Brain pericyte (primary cell): ENCODE measurements at places on chromosomes 7 and 10.

- no peak for DNase-seq
Observed at GRCh38 chr7:55774327-55775050, 88.1 kb downstream of the SEPTIN14 start.

GRCh38 chr7:112897839-112898431 lies 107.7 kb upstream of the TMEM168 start:
- no peak for DNase-seq

- no peak for DNase-seq
Observed at GRCh38 chr7:99465421-99465768, 572 bp downstream of the ATP5MF start.

DNA sequence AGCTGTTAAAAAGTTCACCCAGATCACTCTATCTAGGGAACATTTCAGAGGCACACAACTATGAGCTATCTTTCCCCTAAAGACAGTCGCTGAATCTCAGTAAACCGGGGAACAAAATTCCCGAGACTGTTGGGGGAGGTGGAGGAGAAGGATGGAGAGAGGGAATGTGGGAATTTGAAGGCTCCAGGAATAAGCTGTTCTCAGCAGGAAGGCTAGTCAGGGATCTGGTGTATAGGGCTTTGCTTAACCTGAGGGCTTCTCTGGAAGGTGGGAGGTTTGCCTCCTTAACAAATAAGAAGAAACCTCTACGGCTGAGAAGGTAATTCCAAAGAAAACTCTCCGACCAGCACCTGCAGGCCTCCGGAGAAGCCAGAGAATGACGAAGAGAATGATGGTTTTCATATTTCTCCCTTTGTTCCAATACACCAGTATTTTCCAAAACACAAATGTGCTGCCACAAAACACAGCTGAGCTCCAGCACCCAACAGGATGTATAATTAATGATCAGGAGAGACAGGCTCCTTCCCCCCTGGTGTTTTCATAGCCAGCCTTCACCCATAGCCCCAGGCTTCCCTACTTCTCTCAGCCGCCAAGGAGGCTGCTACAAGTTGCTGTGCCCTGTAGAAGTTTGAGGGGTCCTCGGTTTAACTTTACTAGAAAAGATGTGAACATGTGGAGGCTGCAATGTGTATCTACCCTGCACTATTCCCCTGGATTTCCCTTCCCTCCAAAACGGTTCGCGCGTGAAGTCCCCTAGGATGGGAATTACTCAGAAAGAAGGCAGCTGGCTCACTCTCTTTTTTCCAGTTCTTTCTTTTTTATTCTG lies 2.0 kb downstream of the KCNMA1 start:
- no peak for DNase-seq

- no peak for DNase-seq
Observed at GRCh38 chr7:38940774-38941173, 31.8 kb upstream of the VPS41 start.

DNA sequence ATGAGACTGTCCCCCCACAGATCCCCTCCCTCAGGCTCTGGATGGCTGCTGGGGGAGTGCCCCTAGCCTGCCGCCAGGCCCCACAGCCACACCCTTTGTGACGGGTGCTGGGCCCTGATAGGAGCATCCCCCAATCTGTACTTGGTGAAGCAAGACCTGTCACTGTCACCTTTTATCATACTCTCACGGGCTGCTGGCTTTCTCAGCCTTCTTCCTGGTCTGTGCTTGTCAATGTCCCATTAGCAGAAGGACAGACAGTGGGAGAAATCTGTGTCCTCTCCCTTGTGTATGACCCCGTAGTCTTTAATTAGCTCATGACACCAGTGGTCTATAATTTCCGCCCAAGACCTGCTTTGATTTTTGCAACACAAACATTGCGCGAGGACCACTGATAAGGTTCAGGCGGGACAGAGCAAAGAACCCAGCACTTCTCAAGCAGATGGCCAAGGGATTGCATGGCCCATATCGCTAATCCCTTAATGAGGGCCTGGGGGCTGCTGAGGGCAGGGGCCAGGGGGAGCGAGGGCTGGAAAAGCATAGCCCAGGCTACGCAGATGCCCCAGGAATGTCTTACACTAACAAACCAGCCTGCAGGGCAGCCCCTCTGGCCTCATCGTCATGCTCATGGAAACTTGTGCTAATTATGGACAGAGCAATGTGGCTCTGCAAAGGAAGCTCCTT lies 127.8 kb downstream of the PTPN20 start:
- no peak for DNase-seq

GRCh38 chr10:43892062-43892770 lies 243.5 kb upstream of the ZNF32 start:
- no peak for DNase-seq

- no peak for DNase-seq
Observed at GRCh38 chr10:36462194-36462593, 663.2 kb upstream of the ANKRD30A start.

GRCh38 chr7:141012044-141012685 lies 2.6 kb downstream of the MRPS33 start:
- DNase-seq, result peak; percentile 13

DNA sequence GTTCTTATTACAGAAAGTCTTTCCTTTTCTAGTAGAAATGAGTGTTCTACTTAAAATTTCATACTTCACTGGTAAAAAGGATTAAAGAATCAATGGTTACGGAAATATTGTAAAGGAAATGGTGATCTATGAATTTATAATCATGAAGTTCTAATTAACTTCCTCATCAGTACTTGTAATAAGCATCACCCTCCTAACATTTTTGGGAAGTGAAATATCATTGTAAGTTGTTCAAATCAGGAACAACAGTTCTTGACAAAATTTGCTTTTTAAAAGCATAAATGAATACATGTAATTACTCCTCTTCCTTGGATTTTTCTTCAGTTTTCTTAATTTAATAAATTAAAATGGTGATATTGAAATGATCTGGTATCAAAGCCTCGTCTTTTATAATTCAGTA lies 5.6 kb upstream of the PCGF5 start:
- no peak for DNase-seq

DNA sequence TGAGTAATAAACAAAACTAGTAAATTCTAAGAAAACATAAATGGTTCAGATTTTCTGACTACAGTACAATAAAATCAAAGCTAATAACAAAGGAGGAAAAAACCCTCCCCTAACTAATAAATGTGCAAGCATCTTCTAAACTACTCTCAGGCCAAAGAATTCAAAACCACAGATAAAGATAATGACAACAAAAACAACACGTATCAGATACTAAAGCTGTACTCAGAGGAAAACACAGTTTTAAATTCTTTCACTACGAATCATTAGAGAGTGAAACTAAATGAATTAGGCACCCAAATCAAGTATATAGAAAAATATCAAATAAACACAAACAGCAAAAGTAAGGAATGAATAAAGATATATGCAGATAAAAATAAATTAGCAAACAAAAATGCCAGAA lies 200.9 kb downstream of the TEX36 start:
- DNase-seq, result no peak

- DNase-seq, result no peak
Observed at GRCh38 chr7:80732630-80733029, 94.2 kb downstream of the CD36 start.

DNA sequence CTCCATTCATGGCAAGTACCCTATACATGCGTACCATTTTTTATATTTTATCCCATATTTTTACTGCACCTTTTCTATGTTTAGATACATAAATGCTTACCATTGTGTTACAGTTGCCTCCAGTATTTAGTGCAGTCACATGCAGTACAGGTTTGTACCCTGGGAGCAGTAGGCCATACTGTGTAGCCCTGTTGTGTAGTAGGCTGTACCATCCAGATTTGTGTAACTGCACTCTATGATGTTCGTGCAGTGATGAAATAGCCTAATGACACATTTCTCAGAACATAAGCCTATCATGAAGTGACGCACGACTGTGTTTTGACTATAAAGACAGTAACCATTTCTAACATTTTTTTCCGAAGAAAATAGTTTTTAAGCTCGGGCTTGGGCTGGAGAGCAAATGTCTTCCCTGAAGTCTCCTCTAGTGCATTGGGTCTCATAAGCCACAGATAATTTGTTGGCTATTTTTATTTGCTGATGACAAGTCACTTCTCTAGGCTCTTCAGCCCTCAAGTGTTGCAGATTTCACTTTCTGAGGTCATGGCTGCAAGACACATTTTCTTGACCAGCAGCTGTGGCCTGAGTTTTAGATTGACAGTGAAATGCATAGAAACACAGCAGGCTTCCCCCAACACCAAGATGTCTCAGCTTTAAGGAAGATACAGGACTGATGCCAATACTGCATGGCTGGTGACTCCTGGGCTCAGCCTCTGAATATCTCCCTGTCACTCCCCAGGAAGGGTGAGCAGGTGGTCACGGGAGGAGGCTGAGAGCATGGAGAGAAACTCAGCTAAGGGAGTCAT lies 26.9 kb downstream of the EPDR1 start:
- DNase-seq, result no peak

GRCh38 chr7:120475994-120476393 lies 203.0 kb downstream of the KCND2 start:
- DNase-seq, result no peak

DNA sequence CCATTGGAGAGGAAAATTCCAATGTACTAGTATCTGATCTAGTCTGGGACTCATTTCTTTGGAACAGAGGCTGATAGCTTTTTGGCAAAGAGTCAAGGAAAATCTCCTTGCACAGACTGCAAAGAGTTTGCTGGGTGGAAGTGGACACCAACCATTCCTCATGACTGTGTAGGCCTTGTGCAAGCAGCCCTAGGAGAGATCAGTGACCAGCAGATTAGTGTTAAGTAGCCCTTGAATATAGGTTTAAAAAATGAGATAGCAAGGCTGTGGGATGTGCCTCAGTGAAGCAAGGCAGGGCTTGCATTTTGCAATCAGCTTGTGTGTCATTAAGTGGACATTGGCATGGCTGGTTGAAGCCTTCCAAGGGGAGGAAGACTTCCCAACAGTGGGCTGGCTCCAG lies 341.6 kb downstream of the PLXNA4 start:
- DNase-seq, result no peak

GRCh38 chr7:39527296-39527695 lies 38.9 kb upstream of the YAE1 start:
- no peak for DNase-seq

GRCh38 chr10:22824984-22825383 lies 102.9 kb upstream of the ARMC3 start:
- DNase-seq, result no peak

GRCh38 chr10:95841661-95842498 lies 65.9 kb upstream of the CC2D2B start:
- DNase-seq, result peak; percentile 44

DNA sequence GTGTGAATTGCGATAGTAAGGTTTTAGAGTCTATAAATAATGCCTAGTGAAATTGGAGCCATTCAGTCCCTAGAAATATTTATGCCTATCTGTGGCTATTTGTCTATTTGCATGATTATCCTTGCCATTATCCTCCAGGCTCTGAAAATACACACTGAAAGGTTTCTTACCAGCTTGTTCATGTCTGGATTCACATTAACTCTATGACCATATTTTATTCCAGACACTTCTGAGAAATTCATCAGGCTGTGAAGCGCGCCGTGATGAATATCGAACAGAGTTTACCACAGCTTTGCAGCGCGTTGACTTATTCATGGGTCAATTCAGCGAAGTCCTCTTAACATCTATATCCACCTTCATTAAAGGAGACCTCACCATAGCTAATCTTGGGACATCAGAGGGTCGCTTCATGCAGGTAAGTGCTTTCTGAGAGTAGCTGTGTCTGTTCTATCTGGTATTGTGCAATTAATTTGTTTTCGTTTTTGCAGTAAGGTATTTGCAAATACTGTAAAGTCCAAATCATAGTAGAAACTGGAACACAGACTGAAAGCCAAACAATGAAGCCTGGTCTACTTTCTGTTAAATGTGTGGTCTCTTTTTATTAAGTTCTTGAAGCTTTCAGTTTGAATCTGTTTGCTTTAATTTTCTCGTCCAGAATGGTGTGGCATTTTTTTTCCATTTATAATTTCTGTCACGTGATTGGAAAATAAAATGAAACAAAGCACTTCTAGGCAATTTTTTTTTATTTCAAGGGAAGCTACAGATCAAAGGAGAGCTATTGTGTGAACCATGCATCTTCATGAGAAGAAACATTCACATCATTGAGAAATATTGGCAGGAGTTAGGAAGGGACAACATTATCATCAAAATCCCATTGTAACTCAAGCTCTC lies 59.7 kb downstream of the MET start:
- no peak for DNase-seq

DNA sequence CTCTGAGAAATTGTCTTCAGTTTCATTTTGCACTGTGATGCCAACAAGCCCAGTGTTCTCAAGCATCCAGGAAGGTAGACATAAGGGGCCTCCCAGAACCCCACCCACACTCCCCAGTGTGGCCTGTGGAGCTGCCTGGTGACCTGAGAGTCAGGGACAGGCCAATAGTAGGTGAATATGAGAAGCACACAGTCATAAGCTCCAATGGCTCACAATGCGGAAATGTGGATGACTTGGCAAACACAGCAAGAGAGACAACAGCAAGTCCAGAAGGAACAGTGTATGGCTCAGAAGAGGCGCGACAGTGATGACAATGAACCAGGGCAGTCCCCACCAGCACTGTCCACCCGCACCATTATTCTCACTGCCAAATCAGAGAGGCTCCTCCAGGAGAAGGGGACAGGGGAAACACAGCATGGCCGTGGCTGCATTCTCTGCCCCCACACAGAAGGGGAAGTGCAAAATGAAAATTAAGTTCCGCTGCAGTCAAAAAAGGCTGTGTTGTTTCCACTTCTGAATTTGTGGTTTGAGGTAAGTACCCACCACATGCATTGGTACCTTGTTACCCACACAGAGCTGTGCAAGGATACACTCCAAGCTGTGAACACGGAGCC lies 419.8 kb downstream of the GRID1 start:
- DNase-seq, result no peak

GRCh38 chr10:102729029-102730026 lies 14.4 kb upstream of the WBP1L start:
- DNase-seq, result no peak

- no peak for DNase-seq
Observed at GRCh38 chr7:7517754-7518153, 17.9 kb downstream of the COL28A1 start.

GRCh38 chr10:69261184-69261583 lies 17.1 kb upstream of the HK1 start:
- DNase-seq, result no peak

DNA sequence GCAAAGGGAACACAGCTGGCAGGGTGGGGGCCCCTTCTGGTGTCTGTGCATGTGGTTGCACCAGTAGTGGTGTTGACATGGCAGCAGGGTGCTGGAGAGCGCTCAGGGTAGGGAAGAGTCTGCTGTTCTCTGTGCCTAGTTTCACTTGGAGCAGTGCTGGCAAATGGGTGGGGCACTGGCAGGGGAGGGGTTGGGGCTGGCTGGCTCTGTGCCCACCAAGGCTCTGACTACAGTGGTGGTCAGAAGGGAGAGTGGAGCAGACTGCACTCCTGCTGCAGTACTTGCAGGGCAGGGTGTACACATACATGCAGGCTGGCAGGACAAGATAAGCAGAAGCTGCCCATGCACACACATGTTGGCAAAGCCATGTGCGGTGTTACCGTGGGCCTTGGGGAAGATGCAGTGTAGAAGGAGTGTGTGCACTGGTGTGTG lies 18.2 kb downstream of the FAM25A start:
- DNase-seq, result no peak

DNA sequence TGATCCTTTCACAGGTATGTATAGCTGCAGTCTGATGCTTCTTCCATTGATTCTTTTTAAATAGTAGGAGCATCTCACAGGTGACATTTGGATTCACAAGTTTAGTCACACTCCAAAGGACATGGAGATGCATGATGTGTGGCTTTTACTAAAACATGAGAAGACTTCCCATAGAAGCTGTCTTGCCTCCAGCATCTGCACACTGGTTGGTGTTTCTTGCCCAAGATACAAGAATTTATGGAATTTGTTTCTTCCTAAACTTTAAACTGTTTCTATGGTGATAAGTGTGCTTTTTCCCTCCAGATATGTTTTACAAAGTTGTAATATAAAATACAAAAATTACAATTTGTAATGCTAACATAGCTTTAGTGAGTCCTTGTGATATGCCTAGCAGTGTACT lies 24.2 kb downstream of the ADIRF start:
- no peak for DNase-seq
